Vagina (tissue), 2 donors: ENCODE measurements at places on chromosomes 6 and 20. TPM values are rescaled to one million over a fixed set of nuclear protein-coding genes. Genes with fewer than 3 reads are reported as not detected.

- H3K36me3 ChIP-seq, result no peaks in the 10 kb centered on the region
- no peaks in the 10 kb centered on the region for H3K27me3 ChIP-seq
- peak within 1 kb of the TSS; percentile 86 for H3K27ac ChIP-seq
- no peak for DNase-seq
These were observed at the start of gene PM20D2 for GRCh38 chr6:89145956-89146717. TSS of gene PM20D2 (plus strand) at chr6:89146055. CDS start at chr6:89146145, 90 bp downstream.

DNA sequence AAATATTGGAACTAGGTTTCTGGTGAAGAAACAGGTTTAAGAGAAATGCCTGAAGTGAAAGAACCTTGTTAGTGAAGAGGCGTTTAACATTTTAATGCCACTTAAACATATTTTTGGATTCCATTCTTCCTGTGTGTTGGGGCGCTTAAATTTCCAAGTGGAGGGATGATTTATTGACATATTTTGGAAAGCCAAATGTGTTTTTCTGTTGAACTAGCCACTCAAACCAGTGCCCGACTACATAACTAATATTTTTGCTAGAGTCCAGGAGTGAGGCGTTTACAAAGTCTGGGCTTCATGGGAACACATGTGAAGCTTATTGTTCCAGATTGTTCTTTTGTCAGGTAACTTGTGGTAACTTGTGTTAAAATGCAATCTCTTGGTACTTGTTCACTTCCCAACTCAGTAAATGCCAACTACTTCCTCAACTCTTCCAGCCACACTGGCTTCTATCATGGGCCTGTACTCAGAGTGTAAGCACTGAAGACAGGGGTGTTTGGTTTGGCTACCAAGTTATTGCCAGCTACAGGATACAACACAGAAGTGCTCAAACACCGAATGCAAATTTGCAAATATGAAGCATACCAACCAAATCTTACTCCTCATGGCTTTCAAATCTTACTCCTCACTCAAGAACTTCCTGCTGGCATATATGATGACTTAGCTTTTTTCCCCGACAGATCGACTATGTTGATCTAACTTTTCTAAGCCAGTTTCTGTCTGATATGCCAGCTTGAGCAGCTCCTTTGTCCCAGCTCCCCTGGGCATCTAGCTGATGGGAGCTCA, 2.0 kb upstream of the ZNFX1 start:
- peaks cover 74% of the 10 kb centered on the region for H3K4me1 ChIP-seq
- H3K27ac ChIP-seq, result no peak overlapping the region
- H3K36me3 ChIP-seq, result peaks cover 58% of the 10 kb centered on the region
- no peaks in the 10 kb centered on the region for H3K27me3 ChIP-seq
- H3K4me3 ChIP-seq, result peak overlapping the region; percentile 95
- DNase-seq, result no peak

The GJA10 gene
- total RNA-seq, result not detected

The PHACTR3 gene
- total RNA-seq, result 8.3 TPM

The HLA-DRB1 gene
- total RNA-seq, result 25.5 TPM

The FHL5 gene
- 21.4 TPM for total RNA-seq

GRCh38 chr20:47857569-47858464, 72.5 kb upstream of the SULF2 start:
- peak overlapping the region; percentile 78 for H3K27ac ChIP-seq
- H3K27me3 ChIP-seq, result no peaks in the 10 kb centered on the region
- no peak for DNase-seq
- H3K4me1 ChIP-seq, result peaks cover 23% of the 10 kb centered on the region

- no peak overlapping the region for H3K27ac ChIP-seq
- H3K4me3 ChIP-seq, result no peak overlapping the region
These were observed 21.8 kb downstream of the CCDC167 start for GRCh38 chr6:37477656-37478435.

DNA sequence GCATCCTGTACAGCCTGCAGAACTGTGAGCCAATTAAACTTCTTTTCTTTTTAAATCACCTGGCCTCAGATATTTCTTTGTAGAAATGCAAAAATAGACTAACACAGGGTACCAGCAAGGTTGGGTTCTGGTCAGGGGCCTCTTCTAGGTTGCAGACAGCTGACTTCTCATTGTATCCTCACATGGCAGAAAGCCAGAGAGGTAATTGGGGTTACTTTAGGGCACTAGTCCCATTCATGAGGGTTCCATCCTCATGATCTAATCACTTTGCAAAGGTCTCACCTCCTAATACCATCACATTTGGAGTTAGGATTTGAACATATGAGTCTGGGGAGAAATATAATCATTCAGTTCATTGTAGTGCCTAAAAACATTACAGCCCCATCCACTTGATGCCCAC, 101.5 kb downstream of the LCA5 start:
- H3K4me3 ChIP-seq, result no peak overlapping the region
- no peaks in the 10 kb centered on the region for H3K27me3 ChIP-seq
- H3K27ac ChIP-seq, result no peak overlapping the region
- DNase-seq, result no peak
- H3K36me3 ChIP-seq, result no peaks in the 10 kb centered on the region

The OTOR gene
- total RNA-seq, result not detected

The POU3F2 gene
- not detected for total RNA-seq

The OOEP gene
- total RNA-seq, result not detected

GRCh38 chr20:11218173-11218680, 544.4 kb upstream of the JAG1 start:
- no peak overlapping the region for H3K4me3 ChIP-seq
- H3K36me3 ChIP-seq, result no peaks in the 10 kb centered on the region
- peaks cover 15% of the 10 kb centered on the region for H3K4me1 ChIP-seq
- DNase-seq, result no peak
- H3K27ac ChIP-seq, result no peak overlapping the region

The NOX3 gene
- not detected for total RNA-seq

DNA sequence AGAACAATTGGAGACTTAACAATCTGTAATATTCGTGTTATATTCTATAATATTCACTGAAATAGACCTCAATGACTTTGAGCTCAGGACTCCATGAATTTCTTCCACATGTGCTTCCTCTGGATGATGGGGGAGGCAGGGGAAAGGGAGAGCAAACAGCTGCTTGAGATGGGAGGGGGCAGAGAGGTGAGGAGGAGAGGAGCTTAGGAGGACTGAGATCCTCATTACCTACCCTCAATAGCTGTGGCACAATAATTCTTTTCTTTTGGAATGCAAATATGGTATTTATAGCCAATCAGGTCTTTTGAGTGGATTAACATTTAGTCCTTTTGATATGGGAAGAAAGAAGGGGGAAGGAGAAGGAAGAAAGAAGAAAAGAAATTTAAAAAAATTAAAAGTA, 64.1 kb upstream of the ZNF217 start:
- H3K4me1 ChIP-seq, result peaks cover 64% of the 10 kb centered on the region
- H3K4me3 ChIP-seq, result no peak overlapping the region
- H3K27me3 ChIP-seq, result no peaks in the 10 kb centered on the region
- H3K36me3 ChIP-seq, result no peaks in the 10 kb centered on the region

DNA sequence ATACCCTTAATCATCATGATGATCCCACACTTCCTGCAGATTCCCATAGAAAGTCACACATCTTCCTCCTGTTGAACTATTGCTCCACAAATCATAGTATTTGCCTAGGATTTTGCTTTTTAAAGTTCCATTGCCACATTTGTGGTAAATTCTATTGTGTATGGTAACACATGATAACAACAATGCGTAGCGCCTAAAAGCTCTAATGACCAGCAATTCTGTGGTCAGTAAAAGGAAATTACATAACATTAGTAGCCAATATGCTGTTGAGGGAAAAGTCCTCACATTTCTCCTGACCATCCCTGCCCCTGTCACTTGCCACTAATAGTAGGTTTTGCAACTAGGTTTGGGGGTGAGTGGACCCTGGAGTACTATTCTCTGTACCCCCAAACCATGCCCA, 31.8 kb upstream of the PDE7B start:
- H3K4me3 ChIP-seq, result no peak overlapping the region
- no peaks in the 10 kb centered on the region for H3K4me1 ChIP-seq
- H3K27me3 ChIP-seq, result no peaks in the 10 kb centered on the region
- no peak for DNase-seq
- H3K36me3 ChIP-seq, result no peaks in the 10 kb centered on the region

GRCh38 chr6:51675020-51675921, 412.1 kb downstream of the PKHD1 start:
- no peak for DNase-seq
- H3K4me1 ChIP-seq, result no peaks in the 10 kb centered on the region
- H3K27ac ChIP-seq, result no peak overlapping the region
- H3K4me3 ChIP-seq, result no peak overlapping the region

The CD24 gene
- total RNA-seq, result 86.9 TPM

GRCh38 chr6:133553652-133554051, 312.5 kb downstream of the EYA4 start:
- H3K4me3 ChIP-seq, result no peak overlapping the region
- H3K27me3 ChIP-seq, result no peaks in the 10 kb centered on the region
- no peaks in the 10 kb centered on the region for H3K36me3 ChIP-seq
- no peak overlapping the region for H3K27ac ChIP-seq

DNA sequence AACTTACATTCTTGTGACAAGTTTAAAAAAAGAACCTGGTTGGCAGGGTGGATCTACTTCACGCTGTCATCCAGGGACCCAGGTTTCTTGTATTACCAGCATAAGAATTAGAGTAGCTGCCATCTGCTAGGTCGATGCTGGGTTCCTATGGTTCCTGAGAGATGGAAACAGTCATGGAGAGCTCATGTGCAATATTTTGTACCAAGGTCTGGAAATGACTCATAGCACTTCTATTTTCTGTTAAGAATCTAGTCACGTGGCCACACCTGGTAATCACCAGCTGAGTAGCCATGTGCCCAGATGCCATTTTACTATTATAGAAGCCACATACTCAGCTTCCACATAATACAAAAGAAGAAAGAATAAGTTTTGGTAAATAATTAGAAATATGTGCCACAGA, 171.3 kb downstream of the CD83 start:
- no peaks in the 10 kb centered on the region for H3K27me3 ChIP-seq
- no peaks in the 10 kb centered on the region for H3K36me3 ChIP-seq
- H3K4me3 ChIP-seq, result no peak overlapping the region
- DNase-seq, result no peak
- no peak overlapping the region for H3K27ac ChIP-seq

GRCh38 chr6:155340464-155341129, 26.3 kb upstream of the TFB1M start:
- no peaks in the 10 kb centered on the region for H3K36me3 ChIP-seq
- H3K4me1 ChIP-seq, result no peaks in the 10 kb centered on the region
- H3K4me3 ChIP-seq, result no peak overlapping the region

GRCh38 chr20:23087587-23088251, 1.6 kb upstream of the CD93 start:
- DNase-seq, result no peak
- H3K27me3 ChIP-seq, result no peaks in the 10 kb centered on the region

- H3K27ac ChIP-seq, result peak overlapping the region; percentile 99
- no peaks in the 10 kb centered on the region for H3K36me3 ChIP-seq
- DNase-seq, result no peak
- no peak overlapping the region for H3K4me3 ChIP-seq
These were observed 5.2 kb upstream of the FOXO3 start for GRCh38 chr6:108555399-108556052.

The DAAM2 gene
- 22.1 TPM for total RNA-seq

The EMILIN3 gene
- total RNA-seq, result 5.6 TPM

GRCh38 chr20:53329781-53330180, 263.9 kb downstream of the ZNF217 start:
- H3K27ac ChIP-seq, result no peak overlapping the region
- H3K36me3 ChIP-seq, result no peaks in the 10 kb centered on the region
- H3K27me3 ChIP-seq, result no peaks in the 10 kb centered on the region
- H3K4me3 ChIP-seq, result no peak overlapping the region

The BANF2 gene
- not detected for total RNA-seq

DNA sequence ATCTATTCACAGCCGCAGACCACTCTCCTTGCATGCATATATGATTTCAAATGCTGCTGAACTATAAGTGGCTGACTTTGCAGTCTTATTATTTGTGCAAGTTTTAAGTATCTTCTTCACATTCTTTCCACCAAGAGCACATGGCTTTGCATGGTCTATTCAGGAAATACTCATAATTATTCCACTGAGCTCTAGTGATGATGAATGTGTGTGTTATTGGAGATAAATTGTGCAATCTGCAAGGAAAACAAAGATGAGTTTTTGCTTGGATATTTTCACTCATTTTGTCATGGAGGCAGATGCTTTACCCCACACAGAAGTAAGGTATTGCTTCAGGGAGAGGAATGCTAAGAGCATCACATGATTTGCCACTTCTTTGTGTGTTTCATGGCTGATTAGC, 764.6 kb downstream of the TBC1D32 start:
- H3K27me3 ChIP-seq, result no peaks in the 10 kb centered on the region
- no peak overlapping the region for H3K4me3 ChIP-seq
- no peak for DNase-seq
- H3K4me1 ChIP-seq, result no peaks in the 10 kb centered on the region

DNA sequence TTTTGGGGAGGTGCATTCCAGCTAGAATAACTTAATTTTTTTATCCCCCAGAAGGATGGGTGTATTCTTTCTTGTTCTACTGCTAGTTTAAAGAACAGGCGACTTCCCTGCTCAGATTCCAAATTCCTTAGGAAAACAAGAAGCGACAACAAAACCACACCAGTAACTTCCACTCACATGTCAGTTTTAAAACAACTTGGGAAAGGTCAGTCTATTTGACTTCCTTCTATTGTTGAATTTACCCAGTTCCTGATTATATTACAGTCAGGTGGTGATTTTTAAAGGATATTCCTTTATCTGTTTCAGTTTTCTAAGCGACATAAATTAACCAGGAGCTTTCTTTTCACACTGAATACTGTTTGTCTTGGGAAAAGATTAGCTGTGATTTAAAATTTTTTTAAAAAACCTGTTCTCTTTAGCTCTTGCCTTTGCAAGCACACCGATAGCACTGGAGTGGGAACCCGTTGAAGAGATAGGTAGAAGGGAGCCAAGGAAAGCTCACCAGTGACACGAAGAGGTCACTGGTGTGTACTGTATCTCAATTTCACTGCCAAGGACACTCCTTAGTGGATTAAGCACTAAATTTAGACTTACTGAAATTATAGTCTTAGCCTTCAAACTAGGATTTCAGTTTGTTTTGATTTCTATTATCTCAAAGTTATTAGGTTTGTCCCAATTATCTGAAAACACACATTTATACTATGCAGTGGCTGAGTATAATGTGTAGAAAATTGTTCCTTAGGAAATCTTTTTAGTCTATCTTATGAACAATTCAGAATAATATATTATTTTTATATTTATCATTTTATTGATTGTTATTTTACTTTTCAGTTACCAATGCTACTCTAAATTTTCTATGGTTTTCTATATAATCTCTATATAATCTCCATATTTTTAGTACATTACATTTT, 22.3 kb downstream of the MARCKS start:
- DNase-seq, result no peak
- H3K27ac ChIP-seq, result no peak overlapping the region
- H3K4me1 ChIP-seq, result no peaks in the 10 kb centered on the region

The SLC25A27 gene
- total RNA-seq, result 39.3 TPM

The NEDD9 gene
- 45.4 TPM for total RNA-seq

GRCh38 chr6:159978291-159979135, 9.6 kb downstream of the IGF2R start:
- DNase-seq, result no peak
- no peak overlapping the region for H3K4me3 ChIP-seq
- H3K36me3 ChIP-seq, result no peaks in the 10 kb centered on the region
- H3K27me3 ChIP-seq, result no peaks in the 10 kb centered on the region
- peaks cover 92% of the 10 kb centered on the region for H3K4me1 ChIP-seq

The WFDC10B gene
- total RNA-seq, result not detected

The OR2B6 gene
- total RNA-seq, result not detected
